ENCODE measurements at places on chromosomes 7 and 10.

DNA sequence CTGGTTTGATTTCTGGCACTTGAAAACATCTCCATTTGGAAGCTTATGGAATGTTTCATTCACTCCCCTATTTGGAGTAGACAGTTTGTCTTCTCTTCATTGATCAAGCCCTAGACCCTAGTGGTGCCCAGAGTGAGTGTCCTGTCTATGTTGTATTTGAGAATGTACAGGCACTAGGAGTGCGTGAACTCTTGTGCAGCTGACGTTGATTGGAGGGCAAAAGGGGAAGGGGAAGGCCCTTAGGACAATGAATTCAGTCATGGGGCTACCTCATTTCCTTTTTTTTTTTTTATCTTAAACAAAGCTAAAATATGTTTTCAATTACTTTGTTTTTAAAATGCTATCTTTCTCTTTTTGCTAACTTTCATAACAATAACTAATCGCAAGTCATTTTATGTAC, 66.5 kb downstream of the ADD3 start:
- DNase-seq: no peak

- DNase-seq: no peak
Observed at GRCh38 chr10:112741830-112742402, 208.1 kb upstream of the TCF7L2 start.

GRCh38 chr7:25804154-25804553, 347.8 kb upstream of the NFE2L3 start:
- DNase-seq: no peak

GRCh38 chr10:53430127-53430891, 657.7 kb upstream of the MBL2 start:
- no peak for DNase-seq

DNA sequence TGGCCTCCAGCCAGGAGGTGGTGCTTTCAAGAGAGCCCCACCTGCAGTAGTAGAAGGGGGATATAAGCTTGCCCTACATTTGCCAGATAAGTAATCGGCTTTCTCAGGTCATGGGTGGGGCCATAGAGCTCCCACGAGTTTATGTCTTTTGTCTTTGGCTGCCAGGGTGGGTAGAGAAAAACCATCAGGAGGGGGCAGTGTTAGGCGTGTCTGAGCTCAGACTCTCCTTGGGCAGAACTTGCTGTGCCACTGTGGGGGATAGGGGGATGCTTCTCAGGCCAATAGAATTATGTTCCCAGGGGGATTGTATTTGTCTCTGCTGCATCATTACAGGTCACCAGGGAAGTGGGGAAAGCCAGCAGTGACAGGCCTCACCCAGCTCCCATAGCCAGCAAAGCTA, 12.3 kb upstream of the MRPS33 start:
- no peak for DNase-seq

DNA sequence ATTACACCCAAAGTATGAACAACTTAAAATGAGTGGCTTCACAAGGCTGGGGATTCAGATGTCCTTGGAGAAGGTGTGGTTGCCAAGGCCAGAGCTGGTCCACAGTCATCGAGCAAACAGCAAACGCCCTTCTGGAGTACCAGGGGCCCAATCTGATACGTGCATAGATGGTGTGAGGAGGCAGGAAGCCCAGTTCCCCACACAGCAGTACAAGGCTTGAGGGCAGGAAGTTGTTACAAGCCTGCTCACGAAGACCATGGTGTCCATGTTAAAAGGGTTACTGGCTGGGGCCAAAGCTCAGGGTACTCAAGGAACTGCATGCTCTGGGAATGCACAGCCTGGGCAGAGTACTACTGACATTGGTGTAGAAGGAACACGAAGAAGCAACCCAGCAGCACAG, 4.6 kb upstream of the ANKRD26 start:
- no peak for DNase-seq

DNA sequence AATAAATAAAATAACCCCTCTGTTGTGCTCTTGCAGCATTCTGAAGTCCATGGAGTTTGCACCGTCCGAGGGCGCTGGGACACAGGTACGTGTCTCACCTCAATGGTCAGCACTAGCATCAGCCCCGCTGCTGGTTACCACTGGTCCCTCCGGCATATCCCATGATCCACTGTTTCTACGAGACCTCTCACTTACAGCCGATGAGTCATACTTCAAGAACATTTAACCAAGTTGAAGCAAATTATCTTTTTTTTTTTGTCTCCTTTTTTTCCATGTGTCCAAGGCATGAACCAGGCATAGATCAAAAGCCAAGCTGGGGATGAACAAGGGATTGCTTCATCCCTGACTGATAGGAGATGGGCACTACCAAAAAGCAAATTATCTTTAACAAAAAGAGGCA, 92.9 kb upstream of the SH2B2 start:
- DNase-seq: no peak

DNA sequence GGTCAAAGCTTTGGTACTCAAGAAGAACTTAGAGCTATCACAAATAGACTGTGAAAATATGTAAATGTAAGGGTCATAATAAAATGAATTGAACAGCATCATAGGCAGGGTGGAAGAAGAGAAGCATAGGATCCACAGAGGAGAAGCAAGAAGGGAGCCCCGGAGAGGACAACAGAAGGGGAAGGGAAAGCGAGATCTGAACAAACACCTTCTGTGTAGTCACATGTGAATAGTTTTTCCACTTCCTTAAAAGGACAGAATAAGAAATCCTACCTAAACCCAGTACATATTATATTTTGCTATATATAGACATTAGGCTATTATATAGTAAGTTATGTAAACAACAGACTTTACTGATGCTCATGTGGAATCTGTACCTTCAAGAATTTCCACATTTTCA, 160.2 kb downstream of the DKK1 start:
- no peak for DNase-seq
